ENCODE measurements at places on chromosomes 6 and 20.

DNA sequence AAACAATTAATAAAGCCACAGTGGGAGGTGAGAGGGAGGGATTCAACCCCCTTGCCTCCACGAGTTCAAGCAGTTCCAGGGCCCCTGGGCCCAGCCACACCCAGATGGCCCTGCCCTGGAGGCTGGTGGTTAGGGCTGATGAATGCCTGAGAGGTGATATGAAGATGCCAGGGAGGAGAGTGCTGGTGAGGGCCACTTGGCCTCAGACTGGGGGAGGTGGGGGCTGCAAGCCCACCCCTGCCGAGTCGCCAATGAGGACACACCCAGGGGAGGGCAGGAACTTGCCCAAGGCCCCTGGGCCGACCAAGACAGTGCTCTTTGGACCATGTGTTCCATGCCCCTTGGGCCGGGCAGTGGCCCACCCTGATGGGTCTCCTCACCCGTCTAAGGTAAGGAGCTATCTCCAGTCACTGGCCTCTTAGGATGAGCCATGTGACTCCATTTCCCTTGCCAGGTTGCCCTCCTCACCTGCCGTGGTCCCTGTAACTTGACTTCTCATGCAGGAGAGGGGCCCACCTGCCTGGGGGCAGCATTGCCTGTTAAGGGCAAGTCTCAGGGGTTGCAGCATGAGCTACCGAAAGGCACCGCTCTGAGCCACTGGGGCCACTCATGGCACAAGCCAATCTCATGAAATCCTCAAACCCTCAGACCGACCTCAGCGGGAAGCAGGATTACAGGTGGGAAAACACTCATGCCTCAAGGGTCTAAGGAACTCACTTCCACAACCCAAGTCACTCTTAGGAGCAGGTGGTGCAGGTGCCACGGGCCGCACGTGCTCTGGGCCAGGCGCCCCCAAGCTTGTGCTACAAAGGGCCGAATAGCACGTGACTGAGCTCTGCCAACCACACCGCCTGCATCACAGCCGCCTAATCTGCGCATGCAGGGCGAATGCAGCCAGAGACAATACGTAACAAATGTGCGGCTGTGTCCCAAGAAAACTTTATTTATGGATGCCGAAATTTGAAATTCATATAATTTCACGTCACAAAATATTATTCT, 147.4 kb upstream of the MLN start:
- DNase-seq = no peak

DNA sequence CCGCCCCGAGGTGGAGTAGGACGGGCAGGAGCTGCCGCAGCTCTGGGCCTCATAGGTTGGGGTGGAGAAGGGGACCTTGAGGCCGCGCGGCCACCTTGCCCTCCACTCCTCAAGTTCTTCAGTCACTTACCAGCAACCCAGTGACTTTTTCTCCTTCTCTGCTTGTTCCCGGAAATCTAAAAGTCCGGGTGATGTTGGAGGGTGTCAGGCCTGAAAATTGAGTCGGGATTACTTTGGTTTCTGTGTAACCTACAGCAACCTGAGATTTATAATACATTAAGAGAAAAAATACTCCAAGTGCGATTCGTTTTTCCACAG, 338 bp downstream of the RWDD1 start:
- no peak for DNase-seq

DNA sequence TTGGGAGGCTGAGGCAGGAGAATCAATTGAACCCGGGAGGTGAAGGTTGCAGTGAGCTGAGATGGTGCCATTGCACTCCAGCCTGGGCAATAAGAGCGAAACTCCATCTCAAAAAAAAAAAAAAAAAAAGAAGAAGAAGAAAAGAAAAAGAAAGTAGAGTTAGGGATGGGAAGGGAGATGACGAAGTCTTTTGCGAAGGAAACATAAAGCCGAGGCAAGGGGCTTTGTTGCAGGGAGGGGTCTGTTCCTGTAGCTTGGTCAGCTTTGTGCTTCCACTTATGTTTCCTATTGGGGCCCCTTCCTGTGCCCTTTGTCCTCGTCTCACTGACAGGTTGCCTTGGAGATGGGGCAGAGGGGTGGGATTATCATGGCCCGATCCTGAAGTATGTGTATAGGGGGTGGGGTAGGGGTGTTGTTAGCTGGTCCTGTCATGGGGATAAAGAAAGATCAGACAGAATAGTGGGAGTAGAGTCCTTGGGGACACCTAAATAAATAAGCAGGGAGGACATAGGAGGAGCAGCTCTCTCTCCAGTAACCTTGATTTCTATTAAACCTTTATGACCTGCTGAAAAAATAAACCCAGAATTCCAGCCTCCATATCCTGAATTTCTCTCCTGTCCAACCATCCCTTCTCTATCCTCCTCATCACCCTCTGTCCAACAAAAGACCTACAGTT, 1.1 kb upstream of the CLIC1 start:
- DNase-seq = no peak

DNA sequence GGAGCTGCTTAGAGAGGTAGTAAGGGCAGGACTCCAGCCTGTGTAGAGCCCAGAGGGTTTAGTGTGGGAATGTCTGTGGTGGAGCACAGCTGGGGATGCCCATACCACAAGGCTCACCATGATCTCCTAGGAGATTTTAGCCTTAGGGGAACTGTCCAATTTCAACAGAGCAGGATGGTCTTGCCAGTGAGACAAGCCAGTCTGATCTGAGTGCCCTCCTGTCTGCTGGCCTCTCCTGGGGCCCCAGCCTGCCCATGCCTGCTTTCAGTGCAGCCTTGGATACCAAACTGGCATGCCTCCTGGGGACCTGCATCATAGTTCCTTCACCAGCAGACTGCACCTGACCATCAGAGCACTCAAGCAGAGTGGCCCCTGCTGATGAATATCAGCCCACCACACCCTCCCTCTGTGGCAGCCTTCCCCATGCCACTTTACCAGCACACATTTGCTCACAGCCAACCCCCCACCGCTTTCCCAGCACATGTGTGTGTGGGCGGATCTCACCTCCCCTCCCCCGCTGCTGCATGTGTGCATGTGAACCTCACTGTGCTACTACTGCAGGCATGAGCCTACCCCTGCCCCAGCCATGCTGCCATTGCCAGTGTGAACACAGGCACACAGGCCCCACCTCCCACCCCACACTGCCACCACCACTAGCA, 7.9 kb upstream of the TREM1 start:
- no peak for DNase-seq

- no peak for DNase-seq
These were observed 525.1 kb upstream of the NOX3 start for GRCh38 chr6:155980768-155981079.

DNA sequence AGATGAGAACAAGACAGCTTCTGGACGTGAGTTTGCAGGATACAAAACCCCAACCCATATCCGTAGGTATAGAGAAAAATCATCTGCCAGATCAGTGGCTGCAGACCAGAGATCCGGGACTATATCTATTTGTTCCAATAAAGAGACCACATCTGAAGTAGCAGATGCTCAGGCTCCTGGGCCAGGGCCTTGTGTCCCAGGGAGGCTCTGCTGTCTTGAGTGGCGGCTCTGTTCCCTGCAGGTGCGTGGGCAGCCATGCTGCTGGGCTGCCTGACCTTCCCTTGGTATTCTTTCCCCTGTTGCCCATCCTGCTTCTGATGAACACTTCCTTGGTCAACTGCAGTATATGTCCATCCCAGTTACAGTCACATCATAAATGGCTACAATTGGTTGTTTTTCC, 34.9 kb downstream of the ERMARD start:
- DNase-seq = no peak

- no peak for DNase-seq
These were observed 124.9 kb downstream of the SCML4 start for GRCh38 chr6:107699254-107699653.
